ENCODE measurements at places on chromosomes 3 and 15.

GRCh38 chr15:89673165-89673512 lies 6.0 kb downstream of the PLIN1 start:
- DNase-seq = peak; percentile 81

- DNase-seq = no peak
These were observed 241.7 kb downstream of the ATP8B4 start for GRCh38 chr15:49877117-49877872.

DNA sequence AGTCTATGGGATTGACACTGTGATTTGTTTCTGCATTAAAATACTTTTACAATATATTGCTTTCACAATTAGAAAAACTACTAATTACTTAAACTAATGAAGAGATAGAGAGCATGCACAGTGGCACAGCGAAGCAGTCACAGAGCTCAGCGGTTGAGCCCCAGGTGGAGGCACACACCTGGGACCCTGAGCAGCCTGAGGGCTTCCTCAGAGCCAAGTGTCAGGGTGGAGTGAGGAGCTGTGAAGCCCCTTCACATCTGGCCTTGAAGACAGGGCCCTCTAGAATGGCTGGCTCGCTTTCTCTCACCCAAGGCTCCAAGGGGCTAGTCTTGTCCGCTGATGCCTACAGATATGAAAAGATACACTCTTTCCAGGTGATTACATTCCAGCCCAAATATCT lies 287.7 kb downstream of the ZNF385D start:
- no peak for DNase-seq

DNA sequence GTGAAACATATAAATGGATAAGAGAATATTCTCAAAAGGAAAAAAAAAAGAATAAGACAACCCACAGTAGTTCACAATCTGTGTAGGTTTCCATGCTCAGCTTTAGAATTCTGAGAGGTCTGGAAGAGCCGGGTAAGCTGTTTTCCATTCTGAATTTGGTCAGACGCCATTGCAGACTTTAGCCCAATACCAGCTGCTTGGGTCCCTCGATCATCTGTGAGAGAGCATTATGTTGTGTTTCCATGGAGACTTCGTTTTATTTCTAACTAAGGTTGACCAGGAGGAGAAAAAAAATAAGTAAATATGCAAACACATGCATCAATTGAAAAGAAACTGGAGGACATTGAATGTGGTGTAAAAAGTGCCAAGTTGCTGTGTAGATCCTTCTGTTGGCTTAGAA lies 25.5 kb downstream of the KCNAB1 start:
- DNase-seq = no peak

GRCh38 chr15:31392761-31393401 lies 66.2 kb downstream of the KLF13 start:
- no peak for DNase-seq

DNA sequence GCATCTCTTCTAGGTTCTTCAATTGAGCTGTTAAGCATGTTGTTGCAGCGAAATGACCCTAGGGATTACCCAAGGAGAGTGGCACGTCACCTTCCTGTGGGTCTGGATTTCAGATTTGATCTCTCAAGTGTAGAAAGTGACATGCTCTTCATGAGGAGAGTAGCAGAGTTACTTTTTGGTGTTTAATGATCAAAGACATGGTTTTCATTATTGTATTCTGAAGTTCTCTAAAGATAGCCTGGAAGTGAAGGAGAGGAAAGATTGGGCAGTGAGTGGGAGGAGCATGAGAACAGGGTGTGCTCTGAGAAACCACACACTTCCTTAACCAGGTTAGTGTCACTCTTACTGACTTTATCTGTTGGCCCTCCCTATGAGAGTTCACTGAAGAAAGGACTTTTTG lies 153.6 kb downstream of the AKAP13 start:
- DNase-seq = no peak

DNA sequence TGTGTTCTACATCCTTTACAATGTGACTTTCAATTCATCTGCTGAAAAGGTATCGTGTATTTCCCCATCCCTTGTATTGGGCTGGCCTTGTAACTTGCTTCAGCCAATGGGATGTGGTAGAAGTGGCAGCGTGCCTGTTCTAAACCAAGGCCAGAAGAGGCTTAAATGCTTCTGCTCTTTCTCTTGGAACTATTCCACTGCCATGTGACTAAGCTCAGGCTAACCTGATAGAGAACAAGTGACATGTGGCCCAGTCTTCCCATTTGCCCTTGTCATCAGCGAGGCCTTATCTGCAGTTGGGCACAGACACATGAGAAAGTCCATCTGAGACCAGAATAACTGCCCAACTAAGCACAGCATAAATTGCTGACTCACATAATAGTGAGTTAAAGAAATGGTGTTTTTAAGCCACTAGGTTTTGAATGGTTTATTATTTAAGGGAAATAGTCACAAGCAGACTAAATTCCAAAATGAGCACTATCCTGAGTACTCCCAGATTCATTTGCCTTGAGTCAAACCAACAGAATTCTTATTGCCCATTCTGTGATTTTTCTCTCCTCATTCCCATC lies 230.2 kb downstream of the CPNE4 start:
- DNase-seq = no peak

DNA sequence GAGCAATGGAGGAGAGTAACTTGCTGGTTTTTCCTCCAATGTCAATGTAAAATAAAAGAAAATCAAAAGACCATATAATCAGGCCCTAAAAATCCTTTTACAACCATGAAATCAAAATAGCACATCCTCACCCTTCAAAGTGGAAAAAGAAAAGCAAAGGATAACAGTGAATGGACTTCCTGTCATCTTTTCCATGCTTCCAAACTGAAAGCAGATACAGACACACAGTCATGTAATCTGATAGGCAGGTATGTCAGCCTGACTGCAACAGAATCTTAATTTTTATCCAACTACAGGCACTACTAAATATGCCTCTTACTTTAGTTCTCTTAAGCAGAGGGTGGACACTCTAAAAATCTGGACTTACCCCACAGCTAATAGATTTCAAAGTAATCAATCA lies 27.8 kb upstream of the IGDCC4 start:
- DNase-seq = no peak

DNA sequence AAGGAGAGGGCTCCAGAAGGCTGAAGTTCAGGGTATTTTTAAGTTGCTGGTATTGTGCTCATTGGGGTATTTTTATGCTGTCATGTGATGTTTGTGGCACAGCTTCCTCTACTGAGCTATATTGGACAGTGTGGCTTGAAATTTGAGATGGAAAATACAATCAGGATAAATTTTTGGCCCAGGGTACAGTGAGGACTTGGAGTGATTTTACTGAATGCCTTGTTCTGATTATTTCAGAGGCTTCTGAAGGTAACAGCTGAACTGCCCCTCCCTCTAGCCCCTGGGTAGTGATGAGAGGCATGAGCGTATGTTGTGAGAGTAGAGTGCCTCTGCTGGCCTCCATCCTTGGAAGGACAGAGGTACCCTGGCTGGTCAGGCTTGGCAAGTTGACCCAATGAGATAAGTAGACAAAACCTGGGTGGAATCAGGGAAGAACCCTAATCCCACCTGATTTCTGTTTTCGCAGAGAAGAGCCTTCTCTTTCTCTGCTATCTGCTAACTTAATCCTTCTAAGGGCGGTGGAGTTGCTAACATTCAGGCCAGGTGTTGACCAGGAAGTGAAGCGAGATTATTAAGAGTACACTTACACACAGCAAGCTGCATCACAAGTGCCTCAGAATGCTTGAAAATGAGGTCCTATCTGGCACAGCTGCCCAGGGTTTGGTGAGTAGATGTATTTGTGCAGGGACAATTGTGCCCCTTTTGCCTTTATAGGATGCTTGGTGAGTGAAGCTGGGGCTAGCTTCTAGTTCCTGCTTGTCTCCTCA lies 98.1 kb upstream of the CLSTN2 start:
- no peak for DNase-seq

- DNase-seq = no peak
These were observed 131.2 kb downstream of the RPL22L1 start for GRCh38 chr3:170738766-170739165.

- no peak for DNase-seq
These were observed 8.2 kb downstream of the RCN2 start for GRCh38 chr15:76939715-76940114.

DNA sequence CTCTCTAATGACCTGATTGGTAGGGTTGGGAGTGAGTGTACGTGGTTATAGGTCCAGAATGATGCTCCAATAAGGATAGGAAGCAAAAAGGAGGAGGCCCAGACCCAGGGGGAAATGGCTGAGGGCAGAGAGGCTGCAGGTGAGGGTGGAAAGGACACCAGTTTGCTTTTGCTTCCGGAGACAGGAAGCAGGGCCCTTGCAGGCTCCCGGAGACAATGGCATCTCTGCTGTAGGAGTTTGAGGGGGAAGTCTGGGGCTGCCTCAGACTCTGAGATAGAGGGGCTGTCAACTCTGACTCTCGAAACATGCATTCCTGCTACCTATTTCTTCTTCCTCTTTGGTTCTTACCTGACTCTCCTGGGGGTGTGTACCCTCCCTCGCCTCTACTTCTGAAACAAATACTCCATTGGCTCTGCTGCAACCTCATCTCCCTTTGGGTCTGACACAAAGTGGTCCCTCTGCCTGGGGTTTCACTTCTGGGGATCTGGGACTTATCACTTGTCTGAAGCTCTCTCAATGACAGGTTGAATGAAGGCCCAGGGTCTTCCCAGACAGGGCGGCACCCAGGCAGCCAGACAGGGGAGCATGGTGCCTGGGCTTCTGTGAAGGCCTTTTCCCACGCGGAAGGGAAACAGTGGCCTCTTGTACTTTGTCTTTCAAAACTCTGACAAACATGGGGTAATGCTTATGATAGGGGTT lies 61.5 kb downstream of the CHRD start:
- DNase-seq = peak; percentile 29

DNA sequence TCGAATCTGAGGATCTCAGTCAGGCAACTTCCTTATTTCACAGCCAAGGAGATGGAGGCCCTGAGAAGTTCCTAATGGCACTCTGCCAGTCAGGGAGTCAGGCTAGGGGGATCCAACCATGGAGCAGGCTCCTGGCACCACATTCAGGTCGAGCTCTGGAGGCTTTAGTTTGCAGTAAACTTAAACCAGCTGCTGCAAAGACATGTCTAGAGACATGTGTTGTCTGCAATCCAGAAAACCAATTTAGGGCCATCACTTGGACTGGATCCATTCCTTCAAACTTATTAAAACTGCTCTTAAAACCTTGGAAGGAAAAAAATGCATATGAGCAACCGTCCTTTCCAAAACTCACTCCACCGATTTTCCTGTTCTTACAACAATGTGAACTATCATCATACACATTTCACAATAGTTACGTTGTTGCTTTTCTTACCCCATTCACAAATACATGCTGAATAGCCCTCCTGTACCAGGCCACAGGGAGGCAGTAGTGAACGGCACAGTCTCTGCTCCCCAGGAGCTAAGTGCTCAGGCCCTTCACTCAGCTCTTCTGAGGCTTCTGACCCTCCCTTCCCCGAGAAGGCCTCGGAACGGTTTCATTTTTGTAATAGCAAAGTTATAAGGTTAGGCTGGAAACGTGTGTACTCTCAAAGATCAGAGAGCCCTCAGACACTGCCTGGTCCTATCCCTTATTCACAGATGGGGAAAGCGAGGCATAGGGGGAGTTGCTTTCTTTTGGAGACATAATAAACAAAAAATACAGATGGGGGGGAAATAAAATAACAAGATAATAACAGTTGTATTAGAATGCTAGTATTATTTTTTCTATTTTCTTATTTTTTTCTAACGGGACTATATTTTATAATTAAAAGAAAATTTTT lies 20.1 kb downstream of the RFT1 start:
- DNase-seq = peak; percentile 52

DNA sequence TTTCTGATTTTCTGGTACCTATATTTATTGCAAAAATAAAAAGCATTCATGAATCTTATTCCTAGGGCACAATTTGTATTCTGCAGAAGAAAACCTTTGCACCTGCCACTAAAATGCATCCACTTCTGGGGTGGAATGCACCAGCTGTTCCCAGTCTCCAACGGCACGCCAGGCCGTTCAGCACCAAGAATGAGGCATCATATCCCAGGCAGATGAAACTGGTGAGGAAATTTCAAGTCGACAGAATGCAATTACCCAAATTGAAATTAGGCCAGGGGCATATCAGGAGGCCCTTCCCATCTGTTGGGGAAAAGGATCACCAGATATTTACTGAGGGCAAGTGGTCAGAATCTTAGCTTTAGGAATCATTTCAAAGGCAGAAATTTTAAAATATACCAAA lies 13.6 kb upstream of the RBMS3 start:
- no peak for DNase-seq

DNA sequence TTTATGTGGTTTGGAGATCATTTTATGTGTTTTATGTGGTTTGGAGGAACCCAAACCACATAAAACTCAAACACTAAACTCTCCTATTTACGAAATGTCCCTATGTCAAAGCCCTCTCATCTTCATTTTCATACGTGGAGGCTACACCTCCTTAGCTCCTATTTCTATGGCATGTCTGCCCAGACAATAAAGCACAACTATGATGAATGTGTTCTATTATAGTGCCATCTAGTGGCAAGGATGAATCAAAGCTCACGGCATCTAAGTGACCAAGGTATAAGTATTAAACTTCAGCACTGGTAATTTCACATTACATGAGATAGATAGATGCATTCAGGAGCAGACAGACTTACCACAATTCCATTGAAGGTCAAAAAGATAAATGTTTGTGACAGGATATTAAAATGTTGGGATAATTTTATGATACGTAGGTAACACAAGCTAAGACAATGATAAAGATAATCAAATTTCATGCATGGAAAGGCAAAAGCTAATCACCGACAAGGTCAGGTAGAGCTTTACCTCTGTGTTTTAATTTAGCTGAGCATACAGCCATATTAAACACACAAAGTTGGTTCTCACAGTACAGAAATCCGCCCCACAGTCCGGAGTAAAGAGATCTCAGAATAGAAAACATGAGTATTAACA lies 130.6 kb upstream of the FHIT start:
- DNase-seq = no peak

- no peak for DNase-seq
These were observed 252.1 kb downstream of the NTRK3 start for GRCh38 chr15:88004399-88004798.

GRCh38 chr3:6860954-6861624 lies at the start of gene GRM7:
Gene GRM7 (plus strand): TSS chr3:6861115.
- peak; percentile 21 for DNase-seq

GRCh38 chr3:179069762-179070390 lies 1.7 kb downstream of the ZMAT3 start:
- DNase-seq = no peak

- DNase-seq = no peak
These were observed 10.5 kb upstream of the C3orf49 start for GRCh38 chr3:63808633-63809032.

- no peak for DNase-seq
These were observed 8.8 kb downstream of the TYRO3 start for GRCh38 chr15:41567862-41568261.

- peak; percentile 55 for DNase-seq
These were observed at the start of gene ZBTB47 for GRCh38 chr3:42653560-42654330. Gene ZBTB47 (plus strand): TSS chr3:42653697. CDS start chr3:42658356, 4,659 bp downstream.

GRCh38 chr3:53194210-53195065 lies 33.4 kb downstream of the PRKCD start:
- DNase-seq = peak; percentile 41

- no peak for DNase-seq
These were observed 1.1 kb upstream of the SETD5 start for GRCh38 chr3:9396301-9396631.

DNA sequence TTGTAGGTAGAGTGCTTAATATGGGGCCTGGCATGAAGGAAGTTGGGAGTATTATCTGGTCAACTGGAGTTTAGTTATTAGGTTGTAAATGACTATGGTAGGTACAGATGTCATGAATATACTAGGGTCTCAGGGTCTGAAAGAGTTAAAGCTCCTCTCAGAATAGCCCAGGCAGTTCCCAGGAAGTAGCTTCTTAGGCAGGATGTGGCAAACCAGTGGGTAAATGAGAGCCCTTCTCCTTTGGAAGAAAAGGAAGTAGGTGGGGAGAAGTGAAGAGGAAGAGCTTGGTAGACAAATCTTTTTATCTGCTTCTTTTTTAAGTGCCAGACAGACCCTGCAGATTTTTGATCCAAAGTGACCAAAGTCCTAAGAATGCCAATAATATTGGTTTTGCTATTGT lies 24.5 kb downstream of the MAP2K1 start:
- DNase-seq = no peak

All from endothelial cell (in vitro differentiated cells).